ENCODE measurements at places on chromosomes 4 and X.
A peak's percentile ranks its signal among the peaks of the same experiment; 100 is the strongest.

- no peak for DNase-seq
These were observed 47.0 kb upstream of the ANXA10 start for GRCh38 chr4:168045354-168045753.

DNA sequence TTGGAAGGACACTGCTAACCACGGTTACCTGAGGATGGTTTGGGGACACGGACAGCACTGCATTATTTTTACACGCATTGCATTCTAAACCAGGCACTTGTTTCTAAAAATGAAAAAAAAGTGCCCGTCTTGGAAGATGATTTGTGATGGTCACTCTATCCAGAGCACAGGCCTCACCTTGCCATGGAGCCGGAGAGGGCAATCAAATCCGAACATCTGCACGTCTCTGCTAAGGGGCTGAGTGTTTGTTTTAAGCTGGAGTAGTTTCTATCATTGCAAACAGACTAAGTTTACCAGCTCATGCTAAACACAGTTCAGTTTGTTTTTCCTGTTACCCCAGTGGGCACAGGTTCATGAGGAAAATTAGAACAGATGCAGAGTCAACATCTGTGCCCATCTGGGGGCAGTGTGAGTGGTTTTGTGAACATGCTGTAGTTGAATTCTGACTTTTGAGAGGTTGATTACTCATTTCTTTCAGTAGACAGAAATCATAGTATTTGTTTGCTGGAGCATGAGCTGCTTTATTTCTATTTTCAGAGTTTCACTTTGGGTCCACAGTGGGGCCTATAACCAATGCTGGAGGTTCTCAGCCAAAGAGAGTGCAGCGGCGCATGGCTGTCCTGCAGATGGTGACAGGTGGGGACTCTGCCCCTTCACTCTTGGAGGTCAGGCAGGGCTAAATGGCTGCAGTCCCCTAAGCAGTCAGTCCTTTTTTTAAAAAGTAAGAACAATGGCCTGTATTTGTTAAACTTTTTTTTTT lies 65.4 kb upstream of the ENPP6 start:
- no peak for DNase-seq

GRCh38 chrX:40100141-40100536 lies 2.4 kb upstream of the BCOR start:
- no peak for DNase-seq

GRCh38 chr4:15043922-15044321 lies 41.6 kb downstream of the CPEB2 start:
- DNase-seq = no peak

DNA sequence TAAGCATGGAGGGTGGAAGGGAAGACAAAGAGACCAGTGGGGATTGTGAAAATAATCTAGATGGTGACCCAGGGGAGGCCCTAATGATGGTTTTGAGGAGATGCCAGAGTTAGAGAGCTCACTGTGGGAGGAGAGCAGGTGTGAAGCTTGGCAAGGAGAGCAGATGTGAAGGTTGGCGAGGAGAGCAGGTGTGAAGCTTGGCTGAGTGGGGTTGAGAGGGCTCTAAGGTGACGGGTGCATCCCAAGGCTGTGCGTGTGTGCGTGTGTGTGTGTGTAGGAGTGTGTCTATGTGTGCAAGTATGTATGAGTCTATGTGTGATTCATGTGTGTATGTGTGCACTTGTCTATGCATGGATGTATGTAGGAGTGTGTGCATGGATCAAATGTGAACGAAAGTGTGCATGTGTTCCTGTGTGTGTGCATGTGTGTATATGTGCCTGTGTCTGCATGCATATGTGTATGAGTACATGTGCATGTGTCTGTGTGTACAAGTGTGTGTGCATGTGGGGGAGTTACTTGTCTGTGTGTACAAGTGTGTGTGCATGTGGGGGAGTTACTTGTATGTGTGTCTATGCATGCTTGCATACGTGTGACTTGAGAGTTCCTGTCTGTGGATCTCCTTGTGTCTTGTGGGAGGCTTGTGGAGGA lies 72.0 kb downstream of the EVC start:
- DNase-seq = no peak

- DNase-seq = no peak
These were observed 39.4 kb downstream of the GLRA3 start for GRCh38 chr4:174789657-174790056.

GRCh38 chrX:123971982-123972381 lies 10.5 kb downstream of the STAG2 start:
- DNase-seq = no peak

DNA sequence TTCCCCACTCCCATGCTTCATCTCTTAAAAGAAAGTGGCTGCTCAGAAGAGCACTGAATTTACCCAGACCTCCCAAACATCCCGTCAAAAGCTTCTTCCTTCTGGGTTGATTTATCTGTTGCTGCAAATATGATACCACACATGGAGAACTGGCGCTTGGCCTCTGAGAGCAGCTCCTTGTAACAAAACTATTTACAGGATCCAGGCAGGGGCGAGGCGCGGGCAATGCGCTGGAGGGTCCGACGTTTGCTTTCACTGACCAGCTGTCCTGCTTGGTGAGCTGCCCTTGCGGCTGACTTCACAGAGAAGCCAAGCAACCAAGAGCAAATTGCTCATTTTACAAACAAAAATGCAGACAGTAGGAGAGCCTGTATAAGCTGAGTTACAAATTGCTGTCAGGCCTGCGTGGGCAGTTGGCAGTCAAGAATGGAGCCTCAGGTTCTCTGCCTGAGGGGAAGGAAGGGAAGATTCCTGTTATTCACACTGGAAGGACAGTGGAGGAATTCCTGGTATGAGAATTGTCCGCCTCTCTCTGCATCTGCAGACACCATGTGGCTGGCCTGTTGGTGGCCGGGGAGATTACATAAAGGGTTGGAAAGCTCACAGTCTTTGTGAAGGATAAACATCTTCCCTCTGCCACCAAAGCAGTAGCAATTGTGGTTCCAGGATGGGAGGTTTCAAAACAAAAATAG lies 192.2 kb upstream of the LEF1 start:
- DNase-seq = peak; percentile 95

DNA sequence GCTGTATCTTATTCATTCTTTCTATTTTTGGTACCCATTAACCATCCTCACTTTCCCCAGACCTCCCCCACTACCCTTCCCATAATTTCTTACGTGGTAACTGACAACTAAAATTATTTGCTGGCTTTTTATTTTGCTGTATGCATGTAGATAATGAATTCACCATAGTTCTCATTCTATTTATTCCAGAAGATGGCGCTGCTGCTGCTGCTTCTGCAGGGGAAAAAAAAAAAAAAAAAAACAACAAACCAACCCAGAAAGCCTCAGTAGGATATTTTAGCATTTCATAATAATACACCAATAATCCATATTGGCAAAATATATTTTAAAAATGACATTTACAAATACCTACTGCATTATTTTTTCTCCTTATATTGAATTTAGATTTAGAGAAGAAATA lies 416.6 kb upstream of the MAGEB18 start:
- DNase-seq = peak; percentile 1

- no peak for DNase-seq
These were observed 100.2 kb upstream of the PGRMC2 start for GRCh38 chr4:128387600-128388351.

DNA sequence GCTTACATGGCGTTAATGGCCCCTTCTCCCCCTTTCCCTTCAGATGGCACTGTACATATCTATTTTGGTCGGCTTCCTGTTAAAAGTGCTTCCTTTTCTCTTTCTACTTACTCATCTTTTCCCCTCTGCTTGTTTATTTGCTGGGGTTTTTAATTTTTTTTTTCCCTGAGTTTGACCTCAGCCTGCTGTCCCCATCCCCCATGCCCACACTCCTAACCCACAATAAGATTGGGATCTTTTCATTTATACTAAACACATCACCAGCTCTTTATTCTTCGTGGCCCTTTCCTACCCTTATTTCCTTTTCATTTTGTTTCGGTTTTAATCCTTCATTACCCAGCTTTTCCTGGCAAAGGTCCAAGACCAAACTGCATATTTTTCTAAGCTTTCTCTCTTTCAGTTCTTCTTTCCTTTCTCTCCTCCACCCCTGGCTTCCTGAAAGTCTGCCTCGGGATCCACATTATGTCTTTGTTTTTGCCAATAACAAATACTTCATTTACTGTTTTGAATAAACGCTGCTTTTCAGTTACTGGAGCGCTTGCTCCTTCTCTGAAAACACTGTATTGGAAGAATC lies 152.0 kb upstream of the USP9X start:
- DNase-seq = no peak

DNA sequence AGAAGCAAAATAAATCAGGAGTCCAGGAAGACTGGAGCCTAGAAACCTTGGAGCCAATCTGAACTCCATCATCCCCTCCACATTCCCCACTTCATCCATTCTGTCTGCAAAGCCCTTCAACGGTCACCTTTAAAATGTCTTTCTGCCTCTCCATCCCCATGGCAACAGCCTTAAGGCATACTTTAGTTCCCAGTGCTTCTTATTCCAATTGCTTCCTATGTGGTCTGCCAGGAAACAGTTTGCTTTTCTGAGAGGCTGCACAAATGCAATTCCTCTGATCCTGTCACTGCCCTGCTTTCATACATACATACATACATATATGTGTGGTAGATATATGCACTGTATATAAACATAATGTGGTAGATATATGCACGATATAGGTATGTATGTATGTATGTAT lies 786 bp upstream of the MAGEH1 start:
- DNase-seq = no peak

DNA sequence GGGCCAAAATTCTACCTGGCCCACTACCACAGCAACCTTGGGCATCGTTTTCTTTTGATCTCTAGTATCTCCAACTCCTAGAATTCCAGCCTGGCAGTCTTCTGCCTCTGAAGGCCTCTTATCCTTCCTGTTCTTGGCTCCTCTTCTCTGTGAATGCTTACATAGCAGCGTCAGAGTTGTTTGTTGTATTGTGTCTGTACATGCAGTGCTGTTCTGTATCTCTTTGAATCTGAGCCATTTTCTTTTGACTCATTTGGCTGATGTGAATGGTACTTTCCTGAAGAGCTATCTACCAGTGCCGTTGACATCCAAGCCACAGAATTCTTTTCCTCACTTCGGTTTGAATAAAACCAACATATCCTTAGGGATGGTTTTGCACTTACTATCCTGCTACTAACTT lies 79.2 kb downstream of the TMEM164 start:
- no peak for DNase-seq

DNA sequence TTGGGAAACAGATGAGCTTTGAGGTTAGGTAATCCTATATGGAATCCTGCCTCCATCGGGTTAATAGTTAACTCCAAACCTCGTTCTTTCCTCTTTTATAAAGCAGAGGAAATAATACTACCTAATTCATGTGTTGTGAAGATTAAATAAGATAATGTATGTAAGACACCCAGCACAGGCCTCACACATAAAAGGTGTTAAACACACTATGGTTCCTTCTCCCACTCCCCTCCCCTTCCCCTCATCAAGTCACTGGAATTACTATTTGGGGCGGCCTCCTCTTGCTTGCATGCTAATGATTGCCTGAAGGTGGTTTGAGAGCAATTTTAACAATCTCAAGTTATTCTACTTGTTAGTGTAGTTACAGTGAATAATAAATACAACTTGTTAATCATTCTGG lies 404.4 kb upstream of the RASGEF1B start:
- no peak for DNase-seq

DNA sequence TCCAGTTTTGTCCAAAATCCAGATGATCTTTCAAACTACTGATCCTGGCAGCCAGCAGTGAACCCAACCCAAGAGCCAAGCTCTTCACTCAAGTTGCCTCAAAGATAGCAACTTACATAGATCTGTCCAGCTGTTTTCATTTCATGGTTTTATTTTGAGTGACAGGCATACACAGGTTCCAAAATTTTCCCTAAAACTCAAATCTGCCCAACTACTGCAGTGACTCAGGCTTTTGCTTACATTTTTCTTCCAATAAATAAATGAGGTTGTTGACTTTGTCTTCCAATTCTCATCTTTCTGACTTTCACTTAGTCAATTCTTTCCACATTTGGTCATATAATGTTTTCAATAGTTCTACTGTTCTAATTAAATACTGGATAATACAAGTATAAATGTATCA lies 158.8 kb downstream of the TECRL start:
- no peak for DNase-seq

DNA sequence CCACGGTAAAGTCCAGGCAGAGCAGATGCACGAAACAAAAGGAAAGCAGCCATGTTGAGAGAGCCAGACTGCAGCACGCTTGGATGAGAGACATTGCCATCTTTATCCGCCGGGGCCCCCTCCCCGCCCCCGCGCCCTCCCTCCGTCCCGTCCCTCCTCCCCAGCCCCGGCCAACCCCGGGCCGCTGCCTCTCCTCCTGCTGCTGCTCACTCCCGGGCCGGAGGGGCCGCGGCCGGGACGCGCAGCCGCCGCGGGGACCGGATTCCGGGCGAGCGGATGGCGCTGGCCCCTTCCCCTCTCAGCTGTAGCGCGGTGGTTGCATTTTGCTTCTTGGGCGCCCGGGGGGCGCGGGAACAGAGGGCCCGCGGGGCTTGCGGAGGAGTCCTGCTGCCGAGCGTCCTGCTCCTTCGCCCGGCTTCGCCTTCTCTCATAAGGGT lies 542 bp downstream of the RNF150 start:
- DNase-seq = peak; percentile 38

- no peak for DNase-seq
These were observed 218.5 kb downstream of the GBA3 start for GRCh38 chr4:22911285-22911684.

- no peak for DNase-seq
These were observed 105.9 kb upstream of the HPGD start for GRCh38 chr4:174628191-174628590.

DNA sequence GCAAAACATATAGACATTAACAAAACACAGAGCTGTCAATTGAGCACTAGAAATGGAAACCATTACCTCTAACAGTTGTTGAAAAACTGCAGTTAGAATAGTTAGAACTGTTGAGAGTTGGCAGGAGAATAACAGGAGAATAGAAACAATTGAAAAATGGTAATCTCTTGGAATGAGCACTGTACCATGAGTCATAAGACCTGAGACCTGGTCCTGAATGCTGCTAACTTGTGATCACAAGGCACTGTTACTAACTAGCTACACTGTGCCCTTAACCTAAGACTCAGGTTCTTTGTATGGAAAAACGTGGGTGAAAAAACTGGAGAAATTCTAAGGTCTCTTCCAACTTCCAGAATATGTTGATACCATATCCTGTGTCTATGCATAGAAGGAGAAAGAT lies 29.3 kb downstream of the FAM114A1 start:
- DNase-seq = no peak

DNA sequence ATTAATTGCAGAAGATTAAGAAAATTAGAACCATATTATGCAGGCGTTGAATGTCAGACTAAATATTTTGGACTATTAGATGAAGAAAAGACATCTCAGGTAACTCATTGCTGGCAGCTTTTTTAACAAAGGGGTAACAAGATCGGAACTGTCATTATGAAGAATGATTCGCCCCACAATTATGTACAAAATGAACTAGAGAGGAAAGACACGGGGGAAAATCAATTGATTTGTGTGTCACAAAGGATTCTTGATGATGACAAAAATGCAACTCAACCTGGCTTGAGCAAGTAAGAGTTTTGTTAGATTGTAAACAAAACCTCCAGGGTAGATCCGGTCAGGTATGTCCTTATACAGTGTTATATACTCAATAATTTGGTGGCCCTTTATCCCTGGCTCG lies 12.5 kb upstream of the DCLK2 start:
- no peak for DNase-seq

GRCh38 chrX:150482537-150483206 lies 85.7 kb upstream of the MTM1 start:
- DNase-seq = peak; percentile 66

GRCh38 chr4:163228648-163229047 lies 62.0 kb upstream of the NAF1 start:
- no peak for DNase-seq

- DNase-seq = no peak
These were observed 321.7 kb downstream of the ANK2 start for GRCh38 chr4:113371111-113371510.

- DNase-seq = no peak
These were observed 118.2 kb downstream of the PPP3CA start for GRCh38 chr4:101229116-101229515.

All from COLO829 (cell line).